ENCODE measurements at places on chromosomes 2 and 18.

DNA sequence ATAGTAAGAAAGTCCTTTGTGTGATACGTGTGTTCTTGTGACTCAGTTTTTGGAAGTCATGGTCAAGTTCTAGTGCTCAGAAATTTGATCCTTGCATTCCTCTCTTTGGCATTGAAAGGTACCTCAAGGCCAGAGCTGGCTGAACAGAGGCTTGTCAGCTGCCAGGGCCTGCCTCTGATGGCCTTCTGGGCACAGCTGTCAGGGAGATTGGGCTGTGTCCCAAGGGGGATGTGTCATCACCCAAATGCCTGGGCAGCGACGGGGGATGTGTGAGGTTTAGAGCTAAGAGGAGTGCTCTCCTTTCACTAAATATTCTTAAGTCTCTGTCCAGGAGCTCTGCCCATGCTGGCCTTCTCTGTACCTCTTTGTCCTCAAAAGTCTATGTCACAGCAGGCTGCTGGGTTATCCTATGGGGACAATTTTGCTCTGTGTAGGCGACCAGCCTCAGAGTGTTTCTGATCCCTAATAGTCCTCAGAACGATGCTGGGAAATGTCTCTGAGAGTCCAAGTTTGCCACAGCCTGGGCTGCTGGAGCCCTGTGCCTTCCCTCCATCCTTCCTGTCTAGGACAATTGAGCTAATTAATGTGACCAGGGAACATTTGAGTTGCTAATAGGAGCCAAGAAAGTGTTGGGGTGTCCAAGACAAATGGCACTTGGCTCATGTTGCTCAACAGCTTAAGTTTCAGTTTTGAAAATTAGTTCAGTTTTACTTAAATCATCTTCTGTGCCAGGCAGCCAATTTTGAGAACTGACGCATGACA lies 115.4 kb upstream of the ZNF521 start:
- no peak for DNase-seq

- no peak for DNase-seq
These were observed 20.1 kb downstream of the ASAP2 start for GRCh38 chr2:9226458-9227380.

DNA sequence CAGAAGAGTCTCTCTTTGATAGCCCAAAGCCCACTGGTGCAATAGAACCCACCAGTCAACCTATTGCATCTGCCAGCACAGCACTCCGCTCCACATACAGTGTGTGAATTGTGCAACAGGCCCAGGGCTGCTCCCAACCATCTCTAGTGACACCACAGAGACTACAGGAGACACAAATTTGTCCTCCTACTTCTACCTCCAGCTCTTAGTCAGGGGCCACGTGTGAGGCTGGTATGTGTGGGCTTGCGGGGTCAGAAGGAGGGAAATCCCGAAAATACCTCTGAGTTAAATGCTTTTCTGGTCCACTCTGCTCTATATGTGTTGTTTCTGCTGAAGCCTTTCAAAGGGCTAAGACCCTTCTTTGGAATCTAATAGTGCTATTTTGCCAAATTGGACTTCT lies 18.0 kb downstream of the DGUOK start:
- DNase-seq, result no peak

GRCh38 chr2:109322641-109323040 lies 193.6 kb downstream of the SH3RF3 start:
- DNase-seq, result no peak

DNA sequence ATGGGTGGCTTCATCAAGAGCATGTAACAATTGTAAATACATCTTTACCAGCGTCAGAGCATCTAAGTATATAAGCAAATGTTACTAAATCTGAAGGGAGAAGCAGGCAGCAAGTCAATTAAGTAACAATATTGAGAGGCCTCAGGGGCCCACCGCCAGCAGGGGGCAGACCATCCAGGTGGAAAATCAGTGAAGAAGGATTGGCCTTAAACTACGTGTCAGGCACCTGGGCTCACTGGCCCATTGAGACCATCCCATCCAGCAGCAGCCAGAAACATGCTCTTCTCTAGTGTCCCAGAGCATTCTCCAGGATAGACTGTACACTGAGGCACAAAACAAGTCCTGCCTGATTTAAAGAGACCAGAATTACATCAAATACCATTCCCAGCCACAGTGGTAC lies 96.2 kb upstream of the SNTG2 start:
- no peak for DNase-seq

DNA sequence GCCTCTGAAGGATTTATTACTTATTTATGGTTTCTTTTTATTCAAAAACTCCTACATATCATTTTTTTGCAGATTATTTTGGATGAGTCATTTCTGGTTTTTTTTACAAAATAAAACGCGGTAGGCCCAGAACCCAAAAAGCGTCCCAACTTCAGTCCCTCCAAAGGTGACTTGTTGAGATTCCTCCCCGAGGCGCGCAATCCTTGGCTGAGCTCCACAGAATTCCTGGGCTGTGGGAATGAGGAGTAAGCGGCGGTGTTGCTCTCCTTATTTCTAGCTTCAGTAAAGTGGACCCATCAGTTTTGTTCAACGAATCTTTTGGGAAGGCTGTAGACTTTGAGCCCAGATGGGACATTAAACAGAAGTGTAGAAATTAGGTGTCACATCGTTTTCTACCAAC lies 67.0 kb upstream of the RMP24 start:
- no peak for DNase-seq

DNA sequence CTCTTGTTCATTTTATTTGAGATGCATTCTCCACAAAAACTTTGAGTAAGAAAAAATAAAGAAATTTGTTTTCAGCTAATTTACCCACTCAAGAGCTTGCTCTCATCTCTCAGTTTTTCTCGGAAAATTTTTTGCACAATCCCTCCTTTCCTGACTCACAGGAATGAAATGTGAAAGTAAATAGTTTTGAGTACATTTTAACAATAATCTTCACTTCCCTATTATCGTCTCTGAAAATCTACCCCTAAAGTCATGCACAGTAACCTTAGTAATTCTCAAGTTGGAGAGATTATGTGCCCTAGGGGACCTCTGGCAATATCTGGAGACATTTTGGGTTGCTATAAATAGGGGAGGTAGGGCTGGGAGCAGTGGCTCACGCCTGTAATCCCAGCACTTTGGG lies 2.6 kb downstream of the CYB5A start:
- no peak for DNase-seq

DNA sequence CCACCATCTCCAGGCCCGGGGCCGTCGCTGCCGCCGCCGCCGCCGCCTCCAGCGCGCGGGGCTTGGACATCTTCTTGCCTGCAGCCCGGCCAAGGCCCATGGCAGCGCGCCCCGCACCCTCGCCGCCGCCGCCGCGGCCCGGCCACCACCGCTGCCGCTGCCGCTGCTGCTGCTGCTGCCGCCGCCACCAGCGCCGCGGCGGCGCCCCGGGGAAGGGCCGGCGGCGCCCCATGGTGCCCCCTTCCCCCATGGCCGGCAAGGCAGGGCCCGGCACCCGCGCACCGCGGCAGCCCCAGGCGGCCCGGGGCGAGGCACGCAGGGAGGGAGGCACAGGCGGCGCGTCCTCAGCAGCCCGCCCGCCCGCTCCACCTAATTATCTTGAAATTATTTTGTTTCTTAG lies 3057.4 kb downstream of the RPIA start:
- DNase-seq, result no peak

GRCh38 chr2:172861656-172862476 lies 126.2 kb downstream of the RAPGEF4 start:
- no peak for DNase-seq

GRCh38 chr2:38244301-38244700 lies 132.8 kb downstream of the ATL2 start:
- DNase-seq, result no peak

DNA sequence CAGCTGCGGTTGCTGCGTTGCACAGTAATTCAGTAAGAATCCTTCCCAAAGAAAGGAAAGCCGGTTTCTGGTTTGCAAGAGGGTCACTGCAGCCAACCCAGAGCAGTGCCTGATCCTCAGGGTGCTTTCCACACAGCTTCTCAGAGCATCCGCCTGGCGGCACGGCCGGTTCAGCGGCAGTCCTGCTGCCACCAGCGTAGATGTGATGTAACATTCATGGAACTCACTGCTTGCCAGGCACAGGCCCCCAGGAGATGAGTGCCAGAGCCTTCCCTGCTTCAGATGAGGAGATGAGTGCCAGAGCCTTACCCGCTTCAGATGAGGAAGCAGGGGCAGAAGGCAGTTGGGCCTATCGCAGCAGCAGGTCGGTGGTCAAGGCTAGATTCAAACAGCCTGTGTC lies 230.2 kb downstream of the GBX2 start:
- no peak for DNase-seq

DNA sequence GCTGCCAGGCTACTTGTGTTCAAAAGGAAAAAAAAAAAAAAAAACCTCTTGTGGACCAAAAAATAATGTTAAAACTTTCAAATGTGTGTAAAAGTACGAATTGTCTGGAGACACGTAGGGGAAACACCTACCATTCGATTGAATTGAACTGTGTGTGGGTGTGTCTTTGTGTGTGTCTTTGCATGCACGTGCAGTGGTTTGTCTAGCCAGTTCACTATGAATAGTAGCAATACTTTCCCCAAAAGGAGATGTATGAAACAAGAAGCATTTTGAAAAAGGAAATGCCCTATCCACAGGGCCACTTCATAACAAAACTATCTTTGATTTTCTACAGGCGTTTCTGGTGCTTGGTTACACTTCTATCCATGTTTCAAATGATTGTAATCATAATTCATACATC lies 186.8 kb downstream of the RPRM start:
- DNase-seq, result no peak

DNA sequence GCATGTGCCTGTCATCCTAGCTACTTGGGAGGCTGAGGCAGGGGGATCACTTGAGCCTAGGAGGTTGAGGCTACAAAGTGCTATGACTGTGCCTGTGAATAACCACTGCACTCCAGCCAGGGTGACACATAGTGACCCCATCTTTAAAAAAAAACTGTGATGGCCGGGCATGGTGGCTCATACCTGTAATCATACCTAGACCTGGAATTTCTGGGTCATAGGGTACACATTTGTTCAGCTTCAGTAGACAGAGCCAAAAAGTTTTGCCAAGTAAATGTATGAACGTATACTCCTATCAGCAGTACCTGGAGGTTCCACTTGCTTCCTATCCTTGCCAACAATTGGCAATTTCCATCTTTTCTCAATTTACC lies 6.4 kb upstream of the IGFBP2 start:
- no peak for DNase-seq
